Eye (tissue), 1 donor: ENCODE measurements at places on chromosomes 2 and 18.

DNA sequence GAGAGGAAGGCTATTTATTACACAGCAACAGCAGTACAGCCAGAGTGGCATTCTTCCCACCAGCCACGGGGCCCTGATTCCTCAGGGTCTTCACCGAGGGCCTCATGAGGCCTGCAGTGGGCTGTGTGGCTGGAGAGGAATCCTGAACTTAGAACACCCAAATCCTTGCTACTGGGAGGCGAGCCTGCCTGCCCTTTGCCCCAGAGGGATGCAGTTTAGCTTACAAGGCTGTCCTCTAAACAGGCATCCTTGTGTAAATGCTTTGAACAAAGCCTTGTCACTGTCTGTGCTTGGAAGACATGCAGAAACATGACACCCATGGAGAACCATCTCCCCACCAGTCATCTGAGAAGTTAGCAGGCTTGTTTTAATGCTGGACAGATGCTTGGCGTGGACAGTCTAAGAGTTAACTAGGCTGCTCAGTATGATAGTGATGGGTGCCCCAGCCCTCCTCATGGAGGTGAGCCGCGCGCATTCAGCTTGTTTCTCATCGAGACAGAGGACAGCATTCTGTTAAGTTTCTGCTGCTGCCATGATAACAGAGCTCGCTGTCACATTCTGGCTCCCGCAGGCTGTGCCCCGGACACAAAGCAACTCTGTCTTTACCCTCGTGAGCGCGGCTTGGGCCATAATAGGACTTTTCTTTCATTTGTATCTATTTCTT lies 42.9 kb downstream of the ADI1 start:
- DNase-seq: no peak

- no peak for DNase-seq
These were observed 2.2 kb downstream of the ALPI start for GRCh38 chr2:232458051-232458660.

DNA sequence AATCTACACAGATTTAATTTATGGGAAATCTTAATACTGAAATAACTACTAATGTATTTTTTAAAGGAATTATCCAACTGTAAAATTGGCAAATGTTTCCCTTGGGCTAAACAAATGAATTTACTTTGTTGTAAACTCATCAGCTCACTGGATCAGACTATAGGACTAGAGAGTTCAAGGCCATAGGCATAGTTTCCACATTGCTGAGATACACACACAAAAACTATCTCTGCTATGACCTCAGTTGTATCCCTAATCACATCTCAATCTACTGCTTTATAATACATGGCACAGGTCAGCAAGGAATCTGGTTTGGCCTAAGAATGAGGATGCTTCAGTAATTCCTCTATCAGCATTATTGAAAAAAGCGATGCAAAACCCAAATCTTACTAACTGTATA lies 101.1 kb upstream of the SLC39A10 start:
- DNase-seq: no peak

GRCh38 chr2:231464576-231465540 lies 574 bp upstream of the NCL start:
- no peak for DNase-seq

GRCh38 chr2:217887841-217888701 lies 114.7 kb downstream of the TNS1 start:
- DNase-seq: no peak
